ENCODE measurements at places on chromosomes 16 and 17. TPM values are rescaled to one million over a fixed set of nuclear protein-coding genes. Genes with fewer than 3 reads are reported as not detected.

Gene NLRC5
- total RNA-seq, result 25.2 TPM

Gene ARL5C
- not detected for total RNA-seq

Gene HLF
- 55.1 TPM for total RNA-seq

Gene C17orf107
- 0.27 TPM for total RNA-seq

Gene KRTAP16-1
- total RNA-seq, result not detected

Gene CTRB2
- total RNA-seq, result not detected

Gene SLC9A5
- total RNA-seq, result not detected
